ENCODE measurements at places on chromosomes 3 and 15.

- DNase-seq = no peak
Measured at GRCh38 chr15:58235961-58236360, 97.8 kb downstream of the AQP9 start.

- no peak for DNase-seq
Measured at GRCh38 chr3:121836481-121836880, 1.5 kb downstream of the EAF2 start.

DNA sequence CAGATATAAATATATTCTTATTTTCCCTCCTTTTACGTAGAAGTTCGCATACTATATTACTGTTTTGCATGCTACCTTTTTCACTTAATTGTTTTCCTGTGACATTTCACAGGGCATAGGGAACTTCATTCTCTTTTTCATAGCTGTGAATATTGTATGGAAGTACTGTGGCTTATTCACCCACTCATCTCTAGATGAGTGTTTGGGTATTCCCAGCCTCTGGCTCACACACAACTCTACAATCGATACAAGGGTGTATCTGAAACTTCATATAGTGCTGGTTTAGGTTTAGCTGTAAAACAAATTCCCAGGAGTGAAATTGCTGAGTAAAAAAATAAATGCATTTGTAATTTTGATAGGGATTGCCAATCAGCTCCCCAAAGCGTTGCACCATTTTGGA lies 55.3 kb upstream of the MAGI1 start:
- no peak for DNase-seq

DNA sequence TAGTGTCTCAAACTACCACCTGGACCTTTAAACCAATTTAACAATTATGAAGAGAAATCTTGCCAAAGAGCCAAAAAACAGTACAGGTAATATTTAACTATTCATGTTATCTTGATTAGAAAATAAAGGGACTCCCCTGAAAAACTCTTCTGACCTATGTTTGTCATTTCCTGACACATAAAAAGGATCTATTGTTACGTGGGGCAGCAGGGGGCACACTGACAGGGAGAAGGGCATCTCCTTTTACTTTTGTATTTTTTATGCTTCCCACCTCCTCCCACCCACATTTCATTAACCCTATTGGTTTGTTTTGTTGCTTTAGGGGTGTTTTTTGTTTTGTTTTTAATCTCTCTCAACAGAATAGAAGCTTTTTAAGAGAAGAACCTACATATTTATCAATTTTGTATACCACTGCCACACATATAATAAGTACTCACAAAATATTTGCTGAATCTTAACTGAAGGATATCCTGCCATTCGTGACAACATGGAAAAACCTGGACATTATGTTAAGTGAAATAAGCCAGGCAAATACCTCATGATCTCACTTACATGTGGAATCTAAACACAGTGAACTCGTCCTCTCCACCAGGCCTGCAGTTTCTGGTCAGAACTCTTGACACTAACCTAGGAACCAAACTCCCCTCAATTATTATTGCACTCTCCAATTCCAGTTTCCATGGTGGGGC lies 17.7 kb downstream of the STAG1 start:
- DNase-seq = no peak

GRCh38 chr3:50587806-50588758 lies 18.8 kb downstream of the HEMK1 start:
- DNase-seq = no peak

DNA sequence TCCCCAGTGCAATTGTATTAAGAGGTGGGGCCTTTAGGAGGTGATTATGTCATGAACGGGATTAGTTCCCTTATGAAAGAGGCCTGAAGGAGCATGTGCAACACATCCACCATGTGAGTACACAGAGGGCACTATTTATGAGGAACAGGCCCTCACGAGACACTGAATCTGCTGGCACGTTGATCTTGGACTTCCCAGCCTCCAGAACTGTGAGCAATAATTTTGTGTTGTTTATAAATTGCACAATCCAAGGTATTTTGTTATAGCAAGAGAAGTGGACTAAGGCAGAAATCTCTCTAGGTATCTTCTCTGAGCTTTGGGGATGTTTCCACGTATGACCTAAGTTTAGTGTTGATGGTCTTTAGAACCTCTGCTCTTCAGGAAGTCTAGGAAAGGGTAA lies 149.3 kb upstream of the CBLB start:
- DNase-seq = no peak

GRCh38 chr3:36800533-36801116 lies 36.3 kb upstream of the DCLK3 start:
- DNase-seq = no peak

DNA sequence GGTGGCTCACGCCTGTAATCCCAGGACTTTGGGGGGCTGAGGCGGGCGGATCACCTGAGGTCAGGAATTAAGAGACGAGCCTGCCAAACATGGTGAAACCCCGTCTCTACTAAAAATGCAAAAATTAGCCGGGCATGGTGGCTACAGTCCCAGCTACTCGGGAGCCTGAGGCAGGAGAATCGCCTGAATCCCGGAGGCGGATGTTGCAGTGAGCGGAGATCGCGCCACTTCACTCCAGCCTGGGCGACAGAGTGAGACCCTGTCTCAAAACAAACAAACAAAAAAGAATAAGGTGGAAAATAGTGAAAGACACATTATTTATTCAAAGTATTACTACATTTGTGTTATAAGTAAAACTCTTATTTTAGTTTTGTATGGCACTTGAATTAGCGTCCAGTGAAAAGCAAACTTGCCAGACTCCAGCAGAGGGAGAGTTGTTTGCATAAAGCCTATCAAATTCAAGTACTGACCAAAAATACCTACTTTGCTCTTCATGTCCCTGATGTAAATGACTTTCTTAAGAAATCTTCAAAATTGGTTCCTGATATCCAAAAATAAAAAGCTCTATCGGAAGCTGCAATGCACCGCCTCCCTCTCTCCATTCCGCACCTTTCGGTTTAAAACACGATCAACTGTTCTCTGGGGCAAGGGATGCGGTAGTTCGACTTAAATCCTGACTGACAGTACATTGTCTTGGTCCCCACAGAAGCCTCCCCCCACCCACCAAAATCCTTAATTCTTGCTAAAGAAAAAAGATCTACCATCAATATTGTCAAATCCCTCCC lies 1.2 kb downstream of the TRPM7 start:
- no peak for DNase-seq

GRCh38 chr15:65517866-65518207 lies 348 bp upstream of the DPP8 start:
- DNase-seq = no peak
